ENCODE measurements at places on chromosomes 3 and 15. TPM values are rescaled to one million over a fixed set of nuclear protein-coding genes. Genes with fewer than 3 reads are reported as not detected.

- no peaks in the 10 kb centered on the region for H3K27me3 ChIP-seq
- DNase-seq, result no peak
- H3K27ac ChIP-seq, result no peak overlapping the region
- H3K4me1 ChIP-seq, result no peaks in the 10 kb centered on the region
- H3K36me3 ChIP-seq, result no peaks in the 10 kb centered on the region
These were observed 463.9 kb downstream of the WDR72 start for GRCh38 chr15:53295574-53295973.

- DNase-seq, result no peak
- H3K4me3 ChIP-seq, result no peak overlapping the region
- H3K4me1 ChIP-seq, result no peaks in the 10 kb centered on the region
- H3K27ac ChIP-seq, result no peak overlapping the region
- H3K36me3 ChIP-seq, result no peaks in the 10 kb centered on the region
These were observed 823.0 kb upstream of the NECTIN3 start for GRCh38 chr3:110248666-110249065.

The DGKG gene
- polyA plus RNA-seq, result 0.44 TPM

The NEO1 gene
- polyA plus RNA-seq, result not detected

DNA sequence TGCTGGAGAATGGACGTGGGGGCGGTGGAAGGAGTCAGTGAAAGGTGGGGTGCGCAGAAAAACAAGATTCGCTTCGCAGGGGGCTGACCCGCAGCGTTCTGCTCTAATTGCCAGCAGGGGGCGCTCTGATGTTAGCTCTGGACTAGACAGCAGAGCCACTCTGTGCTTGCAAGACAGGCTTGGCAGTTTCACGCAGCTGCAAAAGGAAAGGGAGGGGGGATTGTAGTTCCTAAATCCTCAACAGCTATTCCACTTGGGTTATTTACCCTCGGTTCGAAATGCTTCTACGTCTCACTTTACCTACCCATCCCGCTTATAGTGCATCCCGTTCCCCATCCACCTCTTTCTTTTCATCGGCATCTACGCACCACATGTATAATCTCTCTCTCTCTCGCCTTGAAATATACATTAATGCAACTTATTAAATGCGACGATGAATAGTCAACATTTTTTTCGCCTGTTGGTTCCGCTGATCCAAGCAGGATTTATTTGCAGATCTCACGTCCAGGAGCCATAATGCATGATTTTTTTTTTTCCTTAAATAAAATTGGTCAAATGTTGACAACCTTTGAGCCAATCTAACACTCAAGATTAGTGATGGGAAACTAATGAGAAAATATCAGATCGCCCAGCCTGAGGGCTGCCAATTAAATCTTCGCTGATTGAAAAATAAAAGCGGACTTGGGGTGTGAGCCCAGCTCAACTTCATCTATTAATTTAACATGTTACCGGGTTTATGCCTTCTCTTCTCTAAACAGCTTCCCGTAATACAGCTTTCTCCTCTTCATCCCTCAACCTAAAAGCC lies 216.4 kb downstream of the MEIS2 start:
- H3K27me3 ChIP-seq, result peaks cover 96% of the 10 kb centered on the region
- no peak overlapping the region for H3K4me3 ChIP-seq
- no peak for DNase-seq
- no peak overlapping the region for H3K27ac ChIP-seq
- H3K4me1 ChIP-seq, result peaks cover 13% of the 10 kb centered on the region
- H3K36me3 ChIP-seq, result no peaks in the 10 kb centered on the region

DNA sequence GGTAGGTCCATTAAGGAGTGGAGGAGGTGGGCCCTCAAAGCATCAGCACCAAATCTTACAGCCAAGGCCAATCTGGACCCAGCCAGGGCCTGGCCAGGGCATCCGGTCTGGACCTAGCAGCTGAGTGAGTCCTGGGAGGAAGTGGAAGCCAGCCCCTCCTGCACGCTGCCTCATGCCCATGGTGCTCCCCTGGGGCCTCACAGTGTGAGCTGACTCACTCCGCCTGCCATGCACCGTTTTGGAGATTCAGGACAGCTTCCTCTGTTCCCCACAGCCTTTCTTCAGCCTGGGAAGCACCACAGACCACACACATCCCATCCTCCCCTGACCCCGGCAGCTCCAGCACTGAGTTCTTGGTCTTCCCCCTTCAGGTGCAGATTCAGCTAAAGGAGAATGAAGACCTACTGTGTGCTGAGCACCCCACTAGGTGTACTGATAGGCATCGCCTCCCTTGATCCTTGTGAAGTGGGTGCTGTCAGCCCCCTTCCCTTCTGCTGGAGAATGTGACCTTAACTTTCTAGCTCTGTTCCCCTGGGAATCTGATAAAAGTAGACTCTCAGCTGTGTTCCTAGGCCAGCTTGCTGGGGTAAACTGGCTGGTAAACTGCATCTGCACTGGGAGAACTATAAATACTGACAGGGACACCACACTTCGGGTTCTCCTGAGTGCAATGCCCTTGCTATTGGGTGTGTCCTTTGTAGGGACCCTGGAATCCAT lies 36.8 kb upstream of the SEC13 start:
- no peak overlapping the region for H3K4me3 ChIP-seq
- peak overlapping the region; percentile 47 for H3K27ac ChIP-seq
- H3K4me1 ChIP-seq, result peaks cover 60% of the 10 kb centered on the region
- H3K36me3 ChIP-seq, result no peaks in the 10 kb centered on the region

- H3K4me3 ChIP-seq, result no peak overlapping the region
- no peaks in the 10 kb centered on the region for H3K36me3 ChIP-seq
These were observed 145.2 kb downstream of the TAFA4 start for GRCh38 chr3:68787106-68787626.

GRCh38 chr15:68279779-68280753 lies 2.5 kb downstream of the FEM1B start:
- H3K4me3 ChIP-seq, result peak overlapping the region; percentile 98
- DNase-seq, result no peak
- H3K4me1 ChIP-seq, result peaks cover 72% of the 10 kb centered on the region

GRCh38 chr3:169694117-169694516 lies 30.6 kb upstream of the MECOM start:
- H3K4me1 ChIP-seq, result no peaks in the 10 kb centered on the region
- no peak for DNase-seq
- peaks cover 27% of the 10 kb centered on the region for H3K27me3 ChIP-seq
- no peak overlapping the region for H3K27ac ChIP-seq
